ENCODE measurements at places on chromosomes 4 and X. TPM values are rescaled to one million over a fixed set of nuclear protein-coding genes. Genes with fewer than 3 reads are reported as not detected.
A peak's percentile ranks its signal among the peaks of the same experiment; 100 is the strongest.

DNA sequence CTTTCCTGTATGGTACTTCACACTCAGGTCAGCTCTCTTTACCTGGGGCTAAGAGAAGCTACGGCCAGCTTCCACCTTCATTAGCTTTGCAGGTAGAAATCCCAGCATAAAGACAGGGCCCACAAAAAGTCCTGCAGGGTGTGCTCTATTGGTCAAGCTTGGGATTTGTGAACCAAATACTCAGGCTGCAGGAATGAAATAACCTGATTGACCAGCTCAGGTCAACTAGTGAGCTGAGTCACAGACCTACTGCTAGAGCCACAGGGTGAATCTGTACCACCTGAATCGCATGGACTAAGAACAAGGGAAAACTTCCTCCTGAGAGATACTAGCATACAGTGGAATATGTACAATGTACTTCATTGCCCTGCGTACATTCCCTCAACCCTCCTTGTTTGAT is 172.2 kb downstream of the HHIP start:
- no peak overlapping the region for H3K27ac ChIP-seq
- no peak for DNase-seq
- H3K4me3 ChIP-seq = no peak overlapping the region

DNA sequence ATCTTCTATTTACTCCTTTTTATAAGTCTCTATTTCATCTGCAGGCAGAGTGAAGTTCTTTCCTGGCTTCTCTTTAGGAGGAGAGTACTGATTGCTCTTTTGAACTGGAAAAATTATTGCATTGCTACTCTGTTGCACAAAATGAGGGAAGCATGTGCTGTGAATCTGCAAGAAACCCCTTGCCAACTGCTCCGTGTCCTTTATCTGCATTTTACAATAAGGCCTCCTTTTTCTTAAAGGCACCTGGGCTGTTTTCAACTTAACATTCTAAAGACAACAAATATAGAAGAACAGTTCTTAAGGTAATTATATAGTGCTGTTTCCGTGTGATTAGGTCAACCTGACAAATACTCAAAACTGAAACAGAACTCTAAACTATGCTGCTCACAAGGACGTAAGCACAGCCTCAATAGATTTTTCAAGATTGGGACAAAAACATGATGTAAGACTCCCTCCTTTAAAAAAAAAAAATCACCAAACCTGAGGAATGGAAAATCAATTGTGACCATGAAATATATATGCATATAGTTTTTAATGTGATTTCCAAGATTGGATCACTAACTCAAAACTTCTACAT is 716.6 kb upstream of the INTU start:
- H3K4me1 ChIP-seq = no peaks in the 10 kb centered on the region
- no peak for DNase-seq
- 0 out of 2 replicates have a peak overlapping the region, but pooled peaks have one; percentile 18 for H3K4me3 ChIP-seq
- peak overlapping the region; percentile 78 for H3K27ac ChIP-seq
- no peaks in the 10 kb centered on the region for H3K27me3 ChIP-seq

- H3K4me3 ChIP-seq = no peak overlapping the region
- H3K27ac ChIP-seq = no peak overlapping the region
- no peak for DNase-seq
These were observed 37.8 kb upstream of the PSAPL1 start for GRCh38 chr4:7472442-7473013.

GRCh38 chrX:132592880-132593279 is 104.0 kb upstream of the MBNL3 start:
- no peaks in the 10 kb centered on the region for H3K36me3 ChIP-seq
- peak; percentile 2 for DNase-seq
- no peak overlapping the region for H3K27ac ChIP-seq
- H3K27me3 ChIP-seq = no peaks in the 10 kb centered on the region

GRCh38 chr4:115121351-115122043 is 8.1 kb upstream of the NDST4 start:
- H3K27ac ChIP-seq = no peak overlapping the region
- H3K4me1 ChIP-seq = no peaks in the 10 kb centered on the region
- H3K4me3 ChIP-seq = no peak overlapping the region
- DNase-seq = no peak
- H3K27me3 ChIP-seq = no peaks in the 10 kb centered on the region

DNA sequence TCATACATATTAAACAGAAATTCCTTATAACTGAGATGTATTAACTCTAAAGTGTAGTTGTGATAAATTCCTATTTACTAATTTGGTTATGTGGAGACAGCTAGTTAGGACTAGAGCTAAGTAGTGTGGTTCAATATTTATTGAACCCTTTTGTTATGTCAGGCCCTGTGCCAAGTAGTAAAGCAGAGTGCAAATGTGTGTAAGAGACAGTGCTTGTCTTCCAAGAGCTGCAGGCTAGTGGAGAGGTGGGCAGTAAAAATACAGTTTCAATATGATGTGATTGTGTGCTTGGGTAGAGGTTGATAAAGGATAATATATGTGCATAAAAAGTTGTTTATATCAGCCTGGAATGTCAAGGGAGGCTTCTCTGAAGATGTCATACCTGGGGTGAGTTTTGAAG is 80.0 kb downstream of the TBC1D19 start:
- peaks cover 10% of the 10 kb centered on the region for H3K36me3 ChIP-seq
- H3K27me3 ChIP-seq = no peaks in the 10 kb centered on the region
- no peak overlapping the region for H3K4me3 ChIP-seq
- no peak overlapping the region for H3K27ac ChIP-seq
- DNase-seq = no peak
- no peaks in the 10 kb centered on the region for H3K4me1 ChIP-seq

GRCh38 chr4:109548655-109549054 is 11.4 kb upstream of the MCUB start:
- H3K4me1 ChIP-seq = no peaks in the 10 kb centered on the region
- H3K27me3 ChIP-seq = no peaks in the 10 kb centered on the region
- DNase-seq = no peak
- H3K36me3 ChIP-seq = peaks cover 30% of the 10 kb centered on the region

DNA sequence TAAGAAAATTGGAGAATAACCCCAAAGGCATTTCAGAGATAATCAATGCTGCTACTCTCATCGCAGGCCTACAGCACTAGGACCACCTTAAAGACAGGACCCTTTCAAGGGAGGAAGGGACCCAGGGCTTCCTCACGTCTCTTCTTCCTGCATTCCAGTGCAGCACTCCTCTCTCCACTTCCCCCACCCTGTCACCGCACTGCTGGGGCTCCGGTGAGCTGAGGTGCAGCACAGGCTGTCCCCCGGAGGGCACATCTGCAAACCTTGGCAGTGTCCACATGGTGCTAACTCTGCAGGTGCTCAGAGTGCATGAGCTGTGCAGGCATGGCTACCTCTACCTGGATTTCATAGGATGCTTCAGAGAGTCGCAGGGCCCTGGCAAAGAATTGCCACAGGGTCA is 305.6 kb downstream of the DCHS2 start:
- DNase-seq = no peak
- no peaks in the 10 kb centered on the region for H3K27me3 ChIP-seq

DNA sequence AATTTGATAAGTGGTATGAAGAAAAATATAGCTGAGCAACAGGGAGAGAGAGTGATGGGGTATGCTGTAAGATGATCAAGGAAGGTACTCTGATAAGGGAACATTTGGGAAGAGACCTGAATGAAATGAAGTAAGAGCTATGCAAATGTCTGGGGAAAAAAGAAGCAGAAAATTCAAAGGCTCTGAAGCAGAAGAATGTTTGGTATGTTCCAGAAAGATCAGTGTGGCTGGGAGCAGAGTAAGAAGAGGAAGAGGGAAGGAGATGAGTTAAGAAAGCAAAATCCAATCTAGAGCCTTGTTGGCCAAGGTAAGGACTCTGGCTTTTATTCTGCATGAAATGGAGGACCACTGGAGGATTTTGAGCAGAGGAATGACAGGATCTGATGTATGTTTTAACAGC is 90.0 kb downstream of the AWAT2 start:
- no peak for DNase-seq
- no peak overlapping the region for H3K4me3 ChIP-seq
- no peak overlapping the region for H3K27ac ChIP-seq
- H3K27me3 ChIP-seq = peaks cover 4% of the 10 kb centered on the region
- no peaks in the 10 kb centered on the region for H3K4me1 ChIP-seq
- no peaks in the 10 kb centered on the region for H3K36me3 ChIP-seq

DNA sequence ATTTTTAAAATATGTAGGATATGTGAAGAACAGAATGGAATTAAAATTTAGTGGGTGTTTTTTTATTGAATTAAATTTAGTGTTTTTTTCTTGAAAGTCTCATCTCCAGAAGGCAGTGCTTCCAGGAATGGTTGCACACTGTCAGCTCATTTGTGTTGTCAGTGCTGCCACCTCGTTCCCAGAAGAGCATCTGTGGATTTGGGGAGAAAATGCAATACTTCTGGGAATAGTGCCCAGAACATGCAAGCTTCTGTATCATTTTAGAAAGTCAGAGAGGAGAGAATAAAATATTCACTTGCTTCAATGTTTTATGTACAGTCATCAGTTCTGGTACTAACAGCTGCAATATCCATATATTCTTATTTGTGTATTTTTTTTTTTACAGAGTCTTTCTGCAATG is 608.8 kb downstream of the PCDH7 start:
- no peak overlapping the region for H3K4me3 ChIP-seq
- H3K36me3 ChIP-seq = no peaks in the 10 kb centered on the region
- DNase-seq = no peak
- H3K4me1 ChIP-seq = no peaks in the 10 kb centered on the region

DNA sequence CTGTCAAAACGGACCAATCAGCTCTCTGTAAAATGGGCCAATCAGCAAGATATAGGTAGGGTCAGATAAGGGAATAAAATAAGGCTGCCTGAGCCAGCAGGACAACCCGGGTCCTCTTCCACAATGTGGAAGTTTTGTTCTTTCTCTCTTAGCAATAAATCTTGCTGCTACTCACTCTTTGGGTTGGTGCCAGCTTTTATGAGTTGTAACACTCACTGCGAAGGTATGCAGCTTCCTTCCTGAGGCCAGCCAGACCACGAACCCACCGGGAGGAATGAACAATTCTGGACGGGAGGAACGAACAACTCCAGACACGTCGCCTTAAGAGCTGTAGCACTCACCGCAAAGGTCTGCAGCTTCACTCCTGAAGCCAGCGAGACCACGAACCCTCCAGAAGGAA is 287.8 kb downstream of the RAPGEF2 start:
- H3K27ac ChIP-seq = peak overlapping the region; percentile 34
- no peak for DNase-seq
- H3K4me1 ChIP-seq = no peaks in the 10 kb centered on the region
- H3K36me3 ChIP-seq = peaks cover 4% of the 10 kb centered on the region
- no peak overlapping the region for H3K4me3 ChIP-seq
- H3K27me3 ChIP-seq = no peaks in the 10 kb centered on the region

DNA sequence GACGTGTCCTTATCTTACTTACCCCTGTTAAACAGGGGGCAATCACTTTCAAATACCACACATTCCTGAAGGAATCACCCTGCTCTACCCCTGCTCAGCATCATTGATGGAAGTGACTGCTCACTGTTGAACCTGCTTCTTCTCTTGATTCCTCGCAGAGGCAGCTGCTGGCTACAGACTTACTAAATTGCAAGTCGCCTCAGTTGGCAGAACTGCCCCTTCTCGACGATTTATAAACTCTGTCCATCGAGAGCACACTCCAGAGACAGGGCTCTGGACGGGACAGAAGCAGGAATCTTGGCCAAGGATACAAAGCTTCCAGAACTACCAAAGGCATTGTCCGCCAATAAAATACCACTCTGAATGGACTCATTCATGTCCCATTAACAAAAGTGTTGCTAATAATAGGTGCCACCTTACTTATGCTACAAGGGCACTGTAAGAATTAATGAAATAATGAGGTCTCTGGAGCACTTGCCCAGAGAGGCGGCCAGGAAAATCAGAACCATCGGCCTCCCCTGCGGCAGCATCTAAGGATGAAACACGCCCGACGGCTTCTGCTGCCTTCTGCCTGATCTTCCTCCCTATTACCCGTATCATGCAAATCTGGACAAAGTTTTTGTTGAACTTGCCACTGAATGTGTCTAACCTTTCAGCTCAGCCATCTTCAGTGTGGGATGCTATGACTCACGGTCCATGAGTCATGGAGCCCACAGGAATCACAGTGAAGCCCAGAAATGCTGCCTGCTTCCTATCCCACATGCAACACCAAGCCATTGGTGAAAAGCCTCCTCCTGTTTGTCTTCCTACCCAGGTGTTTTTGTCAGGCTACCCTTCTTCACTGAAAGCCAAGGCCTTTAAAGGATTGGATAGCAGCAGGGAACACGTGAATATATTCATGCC is 164.9 kb downstream of the MAML3 start:
- H3K36me3 ChIP-seq = no peaks in the 10 kb centered on the region
- peak overlapping the region; percentile 50 for H3K27ac ChIP-seq
- H3K4me1 ChIP-seq = 0 out of 2 replicates have a peak, but pooled peaks cover 9% of the 10 kb centered on the region
- H3K4me3 ChIP-seq = no peak overlapping the region
- no peak for DNase-seq
- no peaks in the 10 kb centered on the region for H3K27me3 ChIP-seq

DNA sequence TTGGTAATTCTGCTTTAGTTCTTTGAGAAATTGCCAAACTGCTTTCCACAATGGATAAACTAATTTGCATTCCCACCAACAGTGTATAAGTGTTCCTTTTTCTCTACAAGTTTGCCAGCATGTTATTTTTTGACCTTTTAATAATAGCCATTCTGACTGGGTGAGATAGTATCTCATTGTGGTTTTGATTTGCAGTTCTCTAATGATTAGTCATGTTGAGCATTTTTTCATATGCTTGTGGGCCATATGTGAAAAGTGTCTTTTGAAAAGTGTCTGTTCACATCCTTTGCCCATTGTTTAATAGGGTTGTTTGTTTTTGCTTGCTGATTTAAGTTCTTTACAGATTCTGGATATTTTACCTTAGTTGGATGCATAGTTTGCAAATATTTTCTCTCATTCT is 25.9 kb downstream of the ENPEP start:
- no peaks in the 10 kb centered on the region for H3K36me3 ChIP-seq
- no peak for DNase-seq
- no peak overlapping the region for H3K27ac ChIP-seq
- H3K4me1 ChIP-seq = no peaks in the 10 kb centered on the region
- no peak overlapping the region for H3K4me3 ChIP-seq

Gene SLC16A2
- 13.1 TPM for polyA plus RNA-seq

Gene IQSEC2
- 21.3 TPM for polyA plus RNA-seq

Gene CT47A1
- not detected for polyA plus RNA-seq

Gene SPACA5
- polyA plus RNA-seq = not detected

Gene CPLX1
- 0.56 TPM for polyA plus RNA-seq

Gene STATH
- polyA plus RNA-seq = not detected

Gene SLC4A4
- polyA plus RNA-seq = not detected

Gene SH2D1A
- not detected for polyA plus RNA-seq

Gene CLGN
- polyA plus RNA-seq = 0.72 TPM

All from SK-N-SH (cell line).